ENCODE measurements at places on chromosomes 5 and 9. TPM values are rescaled to one million over a fixed set of nuclear protein-coding genes. Genes with fewer than 3 reads are reported as not detected.

CCDC183 gene
- total RNA-seq, result 0.33 TPM

EGFLAM gene
- total RNA-seq, result 3.0 TPM

FOXD4 gene
- 0.17 TPM for total RNA-seq

ARHGEF28 gene
- 32.6 TPM for total RNA-seq

SPATA31A3 gene
- not detected for total RNA-seq

EMB gene
- 13.7 TPM for total RNA-seq

TNFSF8 gene
- not detected for total RNA-seq

FGFR4 gene
- total RNA-seq, result 20.1 TPM

TXNDC8 gene
- total RNA-seq, result not detected
